ENCODE measurements at places on chromosomes 16 and 17.

DNA sequence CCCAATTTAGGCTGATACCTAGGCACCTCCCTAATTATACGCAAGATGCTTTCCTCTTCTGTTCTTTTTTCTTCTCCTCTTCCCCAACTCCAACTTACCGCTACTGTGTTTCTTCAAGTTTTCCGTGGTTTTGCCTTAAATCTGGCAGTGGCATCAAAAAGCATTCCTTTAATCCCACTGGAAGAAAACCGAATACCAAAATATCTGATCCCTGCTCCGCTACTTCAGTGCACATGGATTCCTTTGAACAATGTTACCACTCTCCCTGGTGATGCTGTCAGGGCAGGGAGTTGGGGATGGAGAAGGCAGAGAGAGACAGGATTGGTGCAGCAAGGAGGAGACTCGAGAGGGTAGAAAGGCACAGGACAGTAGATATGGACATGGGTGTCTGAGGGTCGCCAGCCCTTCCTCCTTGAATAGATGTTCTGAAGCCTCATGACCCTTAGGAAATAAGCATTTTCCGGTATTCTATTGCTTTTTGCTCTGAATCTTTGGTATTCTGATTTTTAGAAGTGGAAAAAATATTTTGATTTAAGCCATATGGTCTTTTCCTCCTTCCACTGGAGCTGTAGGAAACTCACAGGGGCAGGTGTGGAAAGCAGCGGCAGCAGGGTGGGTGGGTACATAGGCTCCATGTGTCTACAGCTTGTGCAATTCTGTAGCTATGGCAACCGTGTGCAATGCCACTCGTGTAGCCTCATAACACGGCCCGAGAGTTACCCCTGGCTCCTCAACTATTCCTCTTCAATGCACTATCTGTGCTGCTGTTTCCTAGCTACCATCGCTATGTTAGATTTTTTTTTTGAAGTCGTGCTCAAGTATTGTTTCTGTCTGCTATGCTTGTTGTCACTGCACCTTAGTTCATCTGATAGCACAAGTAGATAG lies 32.3 kb upstream of the TANC2 start:
- DNase-seq, result no peak

- no peak for DNase-seq
These were observed 709 bp downstream of the RAB34 start for GRCh38 chr17:28716740-28717577.

- no peak for DNase-seq
These were observed 17.8 kb downstream of the SAP30BP start for GRCh38 chr17:75684924-75685323.

DNA sequence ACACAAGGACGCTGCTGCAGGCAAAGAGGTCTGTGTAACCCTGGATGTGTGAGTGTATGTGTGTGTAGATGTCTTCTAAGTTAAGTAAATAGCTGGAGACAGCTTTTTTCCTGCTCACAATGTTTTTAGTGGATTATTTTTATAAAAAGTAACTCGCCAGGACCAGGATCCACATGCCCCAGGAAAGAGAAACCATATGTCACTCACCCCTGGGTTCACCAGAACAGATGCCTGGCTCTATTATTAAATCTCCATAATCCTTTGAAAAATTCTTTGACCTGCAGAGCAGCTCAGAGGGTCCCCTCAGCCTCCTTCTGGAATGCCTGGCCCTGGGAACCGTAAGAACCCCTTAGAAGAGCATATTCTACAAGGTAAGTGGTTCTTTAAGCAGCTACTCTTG lies 18.0 kb downstream of the ABCC12 start:
- DNase-seq, result no peak

DNA sequence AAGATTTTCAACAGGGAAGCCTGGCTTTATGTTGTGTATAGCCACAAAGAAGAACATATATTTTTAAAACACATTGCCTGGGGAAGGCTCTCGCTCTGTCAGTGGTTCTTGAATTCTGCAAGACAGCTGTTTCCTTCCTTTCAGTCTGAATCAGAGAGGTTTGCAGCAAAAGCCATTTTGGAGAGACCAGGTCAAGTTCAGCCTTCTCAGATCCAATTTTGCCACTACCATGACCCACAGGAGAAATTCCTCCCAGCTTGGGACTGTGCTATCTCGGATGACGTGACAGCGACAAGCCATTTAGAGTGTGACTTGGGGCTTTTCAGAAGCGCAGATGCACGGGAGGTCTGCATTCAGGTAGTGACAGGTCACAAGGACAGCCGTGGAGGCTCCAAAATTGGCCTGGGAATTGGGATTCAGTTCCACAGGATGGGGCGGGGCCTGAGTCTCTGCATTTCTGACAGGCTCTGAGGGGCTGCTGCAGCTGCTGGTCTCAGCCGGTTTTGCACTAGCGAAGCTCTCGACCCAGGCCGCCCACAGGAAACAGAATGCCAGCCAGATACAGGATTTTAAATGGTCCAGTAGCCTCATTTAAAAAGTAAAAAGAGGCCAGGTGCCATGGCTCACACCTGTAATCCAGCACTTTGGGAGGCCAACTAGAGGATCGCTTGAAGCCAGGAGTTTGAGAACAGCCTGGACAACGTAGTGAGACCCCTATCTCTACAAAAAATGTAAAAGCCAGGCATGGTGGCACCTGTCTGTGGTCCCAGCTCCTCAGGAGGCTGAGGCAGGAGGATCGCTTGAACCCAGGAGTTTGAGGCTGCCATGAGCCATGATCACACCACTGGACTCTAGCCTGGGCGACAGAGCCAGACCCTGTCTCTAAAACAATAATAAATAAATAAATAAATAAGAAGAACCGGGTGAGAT lies 196.6 kb upstream of the CIBAR2 start:
- DNase-seq, result peak; percentile 70

GRCh38 chr16:87000001-87000400 lies 317.2 kb downstream of the C16orf95 start:
- no peak for DNase-seq

DNA sequence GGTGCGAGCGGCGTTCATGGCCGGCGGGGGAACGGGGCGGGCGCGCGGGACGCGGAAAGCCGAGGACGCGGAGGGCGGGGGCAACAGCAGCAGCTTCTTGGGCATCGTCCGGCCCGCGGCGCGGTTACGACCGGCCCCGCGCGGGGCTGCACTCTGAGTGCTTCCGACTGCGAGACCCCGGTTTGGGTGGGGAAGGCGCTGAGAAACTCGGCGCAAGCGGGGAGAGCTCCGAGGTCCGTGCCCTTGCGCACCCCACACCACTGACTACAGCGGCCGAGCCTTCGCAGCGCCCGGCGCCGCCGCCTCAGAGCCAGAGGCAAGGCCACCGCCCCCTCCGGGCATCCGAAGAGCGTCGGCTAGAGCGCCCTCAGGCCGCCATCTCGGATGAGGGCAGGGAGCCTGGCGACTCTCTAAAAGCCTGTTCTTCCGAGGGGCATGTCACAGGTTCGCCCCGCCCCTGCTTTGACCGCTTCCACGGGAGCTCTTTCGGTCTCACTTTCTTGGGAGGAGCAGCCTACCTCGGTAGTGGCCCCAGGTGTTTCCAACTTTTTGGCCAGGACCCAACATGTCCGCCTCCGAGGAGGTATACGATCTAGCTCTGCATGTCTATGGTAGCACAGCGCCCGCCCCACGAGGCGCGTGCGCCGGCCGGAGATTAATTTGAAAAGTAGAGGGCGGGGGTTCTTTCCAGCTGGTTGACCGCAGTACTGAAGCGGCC lies at the start of gene PRPSAP1:
PRPSAP1 (minus strand) TSS at position 318 of the 718 bp plus-strand sequence; CDS start at position 105, 213 bp downstream.
- DNase-seq, result peak; percentile 93

- no peak for DNase-seq
These were observed 23.3 kb downstream of the TRARG1 start for GRCh38 chr17:1302761-1303160.

- DNase-seq, result peak; percentile 70
These were observed 7.9 kb upstream of the LLGL1 start for GRCh38 chr17:18217412-18218015.

DNA sequence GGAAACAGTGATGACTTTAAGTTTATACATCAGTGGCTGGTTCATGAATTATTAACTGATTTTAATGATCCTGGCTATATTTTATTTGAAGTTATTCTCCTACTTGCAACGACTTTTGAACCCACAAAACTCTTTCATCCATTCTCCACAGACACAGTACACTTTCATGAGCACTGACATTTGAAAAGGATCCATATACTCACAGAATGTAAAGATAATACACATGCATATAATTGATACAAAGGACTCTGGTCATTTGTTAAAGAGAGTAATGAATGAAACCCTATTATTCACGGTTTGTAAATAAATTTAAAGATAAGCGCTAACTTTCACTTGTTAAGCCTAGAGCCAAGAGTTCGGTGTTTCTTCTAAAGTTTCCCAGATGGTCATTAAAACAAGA lies 3.3 kb downstream of the TOX3 start:
- no peak for DNase-seq

DNA sequence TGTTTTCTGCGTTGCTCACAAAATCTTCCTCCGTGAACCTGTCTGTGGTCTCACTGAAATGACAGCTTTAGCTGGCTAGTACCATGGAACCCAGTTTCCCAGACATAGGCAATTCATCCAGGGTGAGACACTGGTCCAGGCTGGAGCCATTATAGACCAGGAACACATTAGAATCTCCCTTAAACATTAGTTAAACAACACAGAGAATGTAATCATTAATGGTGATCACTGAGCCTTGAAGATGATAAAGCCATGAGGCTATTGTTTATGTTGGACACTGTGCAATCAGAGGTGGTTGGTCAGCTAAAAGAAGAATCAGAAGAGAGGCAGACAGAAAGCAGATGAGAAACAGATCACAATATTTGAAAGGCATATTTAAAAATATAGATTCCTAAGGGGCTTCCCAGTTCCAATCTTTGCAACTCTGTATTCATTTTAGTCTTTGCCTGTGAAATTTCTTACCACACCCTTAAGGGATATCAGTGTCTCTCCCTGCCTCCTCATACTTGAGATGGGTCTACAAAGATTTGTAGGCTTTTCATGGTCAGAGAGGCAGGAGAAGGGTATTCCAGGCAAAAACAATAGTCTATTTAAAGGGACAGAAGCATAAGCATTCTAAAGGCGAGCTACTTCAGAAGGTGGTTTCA lies 317.9 kb downstream of the MAP2K6 start:
- DNase-seq, result no peak

- DNase-seq, result peak; percentile 17
These were observed 684 bp downstream of the YPEL2 start for GRCh38 chr17:59331929-59332748.

DNA sequence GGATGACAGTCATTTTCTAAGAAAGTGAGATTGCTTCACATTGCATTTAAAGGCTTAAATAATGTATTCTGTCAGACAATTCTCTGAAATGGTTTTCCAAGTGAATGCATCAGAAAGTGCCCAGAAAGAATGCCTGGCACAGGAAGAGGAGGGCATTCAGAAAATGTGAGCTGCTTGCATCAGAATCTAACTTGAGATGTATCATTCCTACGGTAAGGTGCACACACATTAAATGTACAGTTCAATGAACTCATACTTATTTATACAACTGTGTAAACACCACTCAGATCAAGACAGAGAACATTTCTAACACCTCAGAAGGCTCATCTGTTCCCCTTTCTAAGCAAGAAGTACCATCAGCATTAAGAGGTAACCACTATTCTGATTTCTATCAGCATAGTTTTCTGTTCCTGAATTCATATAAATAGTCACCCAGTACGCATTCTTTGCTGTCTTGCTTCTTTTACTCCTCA lies 638.0 kb downstream of the MAF start:
- DNase-seq, result no peak

GRCh38 chr16:79874391-79874790 lies 273.9 kb upstream of the MAF start:
- DNase-seq, result no peak

GRCh38 chr17:70336411-70336810 lies 167.1 kb downstream of the KCNJ2 start:
- no peak for DNase-seq

GRCh38 chr17:42049834-42050392 lies 488 bp downstream of the C17orf113 start:
- DNase-seq, result no peak

- no peak for DNase-seq
These were observed 13.3 kb upstream of the COG7 start for GRCh38 chr16:23466162-23466885.

- no peak for DNase-seq
These were observed 15.4 kb upstream of the CCL22 start for GRCh38 chr16:57343221-57343620.

GRCh38 chr16:74487634-74488495 lies 66.6 kb upstream of the CLEC18B start:
- DNase-seq, result no peak
